T-helper 17 cell (primary cell): ENCODE measurements at places on chromosomes 2 and 18. TPM values are rescaled to one million over a fixed set of nuclear protein-coding genes. Genes with fewer than 3 reads are reported as not detected.

DNA sequence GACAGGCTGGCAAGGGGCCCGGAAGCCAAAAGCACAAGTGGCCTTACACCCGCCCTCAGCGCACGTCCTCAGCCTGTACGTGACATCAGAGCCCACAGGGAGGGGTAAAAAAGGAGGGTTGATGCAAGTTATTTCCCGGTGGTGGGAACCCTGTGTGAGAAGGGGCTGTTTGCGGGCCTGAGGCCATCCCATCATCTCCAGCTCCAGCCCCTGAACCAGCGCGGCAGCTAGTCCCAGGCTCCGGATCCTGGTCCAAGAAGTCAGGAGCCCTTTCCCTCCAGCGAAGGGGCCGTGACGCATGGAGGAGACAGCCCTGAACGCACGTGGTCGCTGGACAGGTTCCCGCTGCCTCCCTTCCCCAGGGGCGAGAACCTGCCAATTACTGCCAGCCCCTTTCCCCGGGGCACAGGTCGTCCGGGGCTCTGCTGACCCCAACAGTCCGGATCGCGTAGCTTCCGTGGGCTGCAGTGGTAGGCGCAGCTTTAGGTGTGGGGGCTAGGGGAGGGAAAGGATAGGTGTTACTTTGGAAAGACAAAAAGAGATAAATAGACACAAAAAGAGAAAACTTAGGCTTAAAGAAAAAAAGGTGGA is 1.3 kb upstream of the LRP2 start:
- peaks cover 30% of the 10 kb centered on the region for H3K4me1 ChIP-seq
- H3K4me3 ChIP-seq = peak overlapping the region; percentile 99
- no peak for DNase-seq
- H3K36me3 ChIP-seq = peaks cover 8% of the 10 kb centered on the region
- H3K27me3 ChIP-seq = peaks cover 40% of the 10 kb centered on the region

RUFY4 gene
- total RNA-seq = not detected

ACVR2A gene
- 14.3 TPM for total RNA-seq

GRCh38 chr2:239438368-239438767 is 37.5 kb upstream of the HDAC4 start:
- no peak overlapping the region for H3K4me3 ChIP-seq
- H3K27ac ChIP-seq = no peak overlapping the region
- peaks cover 28% of the 10 kb centered on the region for H3K27me3 ChIP-seq

UXS1 gene
- total RNA-seq = 96.4 TPM

ANKRD62 gene
- not detected for total RNA-seq

- no peaks in the 10 kb centered on the region for H3K27me3 ChIP-seq
- peaks cover 2% of the 10 kb centered on the region for H3K36me3 ChIP-seq
- no peak overlapping the region for H3K27ac ChIP-seq
- no peak overlapping the region for H3K4me3 ChIP-seq
These were observed 34.0 kb downstream of the BIN1 start for GRCh38 chr2:127072970-127073369.

GRCh38 chr2:199575416-199575815 is 117.7 kb upstream of the SATB2 start:
- no peak overlapping the region for H3K27ac ChIP-seq
- H3K4me3 ChIP-seq = no peak overlapping the region
- DNase-seq = no peak
- H3K4me1 ChIP-seq = no peaks in the 10 kb centered on the region
- H3K27me3 ChIP-seq = peaks cover 36% of the 10 kb centered on the region
- no peaks in the 10 kb centered on the region for H3K36me3 ChIP-seq

DNA sequence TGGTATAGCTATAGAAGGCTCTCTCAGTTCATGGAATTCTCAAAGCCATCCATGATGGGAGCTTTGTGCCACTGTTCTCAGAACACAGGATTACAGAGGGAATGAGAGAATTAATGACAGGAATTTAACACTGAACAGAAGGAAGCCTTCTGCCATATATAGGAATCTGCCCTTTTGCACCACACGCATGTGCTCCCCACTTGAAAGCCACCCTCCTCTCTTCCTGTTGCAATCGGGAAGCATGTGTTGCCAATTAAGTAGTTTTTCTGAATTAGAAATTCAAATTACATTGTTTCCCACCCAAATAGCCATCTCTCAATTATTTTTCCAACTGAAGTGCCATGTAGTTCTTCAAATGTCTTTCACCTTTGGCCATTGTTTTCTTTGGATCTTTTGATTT is 71.3 kb downstream of the C1D start:
- H3K4me3 ChIP-seq = no peak overlapping the region
- peaks cover 2% of the 10 kb centered on the region for H3K36me3 ChIP-seq
- no peaks in the 10 kb centered on the region for H3K4me1 ChIP-seq
- no peak overlapping the region for H3K27ac ChIP-seq
- H3K27me3 ChIP-seq = peaks cover 30% of the 10 kb centered on the region

MFSD2B gene
- 4.9 TPM for total RNA-seq

- H3K4me1 ChIP-seq = peaks cover 10% of the 10 kb centered on the region
- H3K27ac ChIP-seq = no peak overlapping the region
- no peaks in the 10 kb centered on the region for H3K27me3 ChIP-seq
- peaks cover 19% of the 10 kb centered on the region for H3K36me3 ChIP-seq
- DNase-seq = no peak
- H3K4me3 ChIP-seq = no peak overlapping the region
These were observed 45.0 kb downstream of the EIF5B start for GRCh38 chr2:99382143-99382542.

RIT2 gene
- total RNA-seq = not detected

DNA sequence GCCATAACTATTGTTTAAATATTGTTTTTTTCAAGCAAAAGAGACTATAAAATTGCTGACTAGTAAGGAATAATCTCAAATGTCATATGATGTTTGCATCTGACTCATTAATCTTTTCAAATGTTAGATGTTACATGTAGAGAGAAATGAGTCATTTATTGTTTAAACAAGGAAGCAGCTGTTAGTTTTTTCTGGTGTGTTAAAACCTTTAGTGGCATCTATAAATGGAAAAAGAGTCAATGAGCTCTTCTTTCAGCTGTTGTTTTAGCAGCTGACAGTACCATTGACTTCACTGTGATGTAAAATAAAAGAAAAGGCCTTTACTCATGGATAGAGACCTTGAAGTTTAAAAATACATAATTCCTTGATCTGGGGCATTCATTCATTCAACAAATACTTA is 1.8 kb upstream of the KLHL41 start:
- H3K4me1 ChIP-seq = no peaks in the 10 kb centered on the region
- no peaks in the 10 kb centered on the region for H3K36me3 ChIP-seq
- DNase-seq = no peak
- H3K4me3 ChIP-seq = no peak overlapping the region
- H3K27ac ChIP-seq = no peak overlapping the region

SNORC gene
- 1.0 TPM for total RNA-seq

DNA sequence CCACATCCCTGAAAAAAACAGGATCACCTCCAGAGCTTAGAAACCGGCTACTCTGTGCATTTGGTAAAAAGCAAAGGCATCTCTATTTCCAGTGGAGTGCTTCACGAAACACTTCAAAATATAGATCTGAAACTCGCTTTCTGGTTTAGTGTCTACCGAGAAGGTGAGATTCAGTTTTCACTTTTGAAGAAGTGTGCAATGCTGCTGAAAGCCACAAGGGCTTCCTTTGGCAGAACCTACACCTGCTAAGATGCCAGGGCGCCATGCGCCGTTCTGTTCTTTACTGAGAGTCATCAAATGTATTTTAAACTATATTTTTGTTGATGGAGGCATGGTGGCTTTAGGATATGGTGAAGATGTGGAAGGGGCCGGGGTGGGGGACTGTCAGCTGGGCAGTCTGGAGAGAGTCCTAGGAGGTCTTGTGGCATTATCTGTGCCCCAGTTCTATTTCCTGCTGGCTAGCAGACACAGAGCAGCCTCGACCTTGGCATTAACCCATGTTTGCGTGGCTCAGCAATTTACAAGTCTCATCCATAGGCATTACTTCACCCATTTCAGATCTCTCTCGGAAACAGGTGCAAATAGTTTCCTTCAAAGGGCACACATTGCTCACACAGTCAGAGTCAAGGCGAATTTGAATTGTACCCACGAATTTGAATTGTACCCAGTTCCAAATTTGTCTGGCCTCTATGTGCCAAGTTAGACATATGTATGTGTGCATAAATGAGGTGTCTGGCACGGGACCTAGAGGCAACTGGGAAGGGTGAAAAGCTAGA is 46.7 kb upstream of the KCNF1 start:
- H3K4me3 ChIP-seq = peak overlapping the region; percentile 59
- H3K27ac ChIP-seq = no peak overlapping the region
- H3K27me3 ChIP-seq = peaks cover 34% of the 10 kb centered on the region
- DNase-seq = no peak
- peaks cover 7% of the 10 kb centered on the region for H3K36me3 ChIP-seq
- peaks cover 26% of the 10 kb centered on the region for H3K4me1 ChIP-seq

DNA sequence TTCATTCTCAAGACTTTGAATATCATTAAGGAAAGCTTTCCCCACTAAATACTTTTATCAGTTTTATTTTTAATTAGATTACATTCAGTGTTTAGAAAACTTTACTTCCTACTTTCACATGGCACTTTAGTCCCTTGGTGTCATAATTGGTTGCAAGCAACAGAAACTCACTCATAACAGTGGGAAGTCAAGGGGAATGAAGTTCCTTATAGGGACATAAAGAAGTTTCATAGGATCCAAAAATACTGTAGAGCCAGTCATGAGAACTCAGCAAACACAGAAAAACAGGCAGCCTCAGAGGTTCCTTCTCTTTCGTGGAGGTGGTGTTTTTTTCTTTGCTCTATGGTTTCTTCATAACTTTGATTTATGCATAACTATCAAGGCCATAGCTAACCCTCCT is 809.0 kb downstream of the BCL11A start:
- no peak for DNase-seq
- H3K36me3 ChIP-seq = no peaks in the 10 kb centered on the region
- H3K27ac ChIP-seq = no peak overlapping the region

MC4R gene
- total RNA-seq = not detected

DQX1 gene
- total RNA-seq = not detected

ALLC gene
- total RNA-seq = not detected

DNA sequence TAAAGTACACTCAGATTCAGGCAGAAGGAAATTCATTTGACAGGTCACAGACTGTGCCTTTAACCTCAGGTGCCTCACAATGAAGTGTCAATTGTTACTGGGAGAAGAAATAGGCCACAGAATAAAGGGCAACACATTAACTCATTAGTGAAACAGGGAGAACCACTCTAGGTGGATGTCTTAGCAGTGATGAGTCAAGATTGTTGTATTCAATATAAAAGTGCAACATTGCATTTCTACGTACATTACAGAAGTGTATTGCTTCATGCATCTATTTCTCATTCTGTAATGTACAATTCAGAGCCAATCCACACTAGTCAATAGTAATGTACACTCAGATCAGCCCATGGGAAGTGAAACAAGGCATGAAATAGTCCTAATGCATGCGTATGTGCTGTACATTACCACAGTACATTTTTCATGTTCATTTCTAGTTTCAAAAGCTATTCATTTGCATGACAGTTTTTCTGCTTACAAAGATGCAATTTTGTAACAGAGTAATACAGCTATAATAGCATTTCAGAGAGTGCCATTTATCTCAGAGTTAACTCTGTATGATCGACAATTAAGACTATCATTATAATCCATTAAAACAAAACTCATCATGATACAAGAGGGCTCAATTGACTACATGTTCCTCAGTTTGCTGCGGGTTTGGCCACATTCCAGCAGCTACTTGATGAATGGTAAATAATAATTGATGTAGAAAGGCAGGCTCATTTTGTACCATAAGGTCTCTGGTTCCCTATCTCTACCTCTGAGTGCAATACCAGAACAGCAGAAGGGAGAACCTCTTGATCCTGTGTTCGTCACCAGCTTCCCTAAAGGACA is 12.2 kb upstream of the ARL5A start:
- H3K36me3 ChIP-seq = no peaks in the 10 kb centered on the region
- H3K27me3 ChIP-seq = peaks cover 5% of the 10 kb centered on the region
- H3K27ac ChIP-seq = no peak overlapping the region
- H3K4me3 ChIP-seq = no peak overlapping the region
- DNase-seq = no peak

- H3K27ac ChIP-seq = no peak overlapping the region
- no peak for DNase-seq
- H3K27me3 ChIP-seq = peaks cover 11% of the 10 kb centered on the region
- peaks cover 8% of the 10 kb centered on the region for H3K4me1 ChIP-seq
These were observed 14.8 kb upstream of the ALPI start for GRCh38 chr2:232441147-232441651.

ATAD2B gene
- total RNA-seq = 52.3 TPM

DNA sequence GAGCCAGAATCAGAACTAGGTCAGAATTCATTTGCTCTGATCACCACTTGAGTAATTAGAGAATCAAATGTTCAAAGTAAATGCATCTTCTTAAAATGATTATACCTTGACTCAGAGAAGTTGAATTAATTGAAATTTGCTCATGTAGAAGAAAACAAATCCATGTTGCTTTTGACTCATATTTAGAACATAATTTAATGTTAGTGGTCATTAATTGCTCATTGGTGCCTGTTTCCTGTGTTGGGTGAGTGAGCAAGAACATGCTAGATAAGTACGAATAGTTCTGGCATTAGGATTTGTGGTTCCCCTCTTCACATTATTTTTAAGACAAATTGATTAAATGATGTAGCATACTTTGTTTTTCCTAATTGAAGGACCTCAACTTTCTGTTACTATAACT is 19.0 kb downstream of the ACVR2A start:
- peaks cover 29% of the 10 kb centered on the region for H3K4me1 ChIP-seq
- no peak for DNase-seq
- H3K27ac ChIP-seq = peak overlapping the region; percentile 79
- no peaks in the 10 kb centered on the region for H3K36me3 ChIP-seq

GRCh38 chr2:56715683-56716082 is 531.9 kb downstream of the CCDC85A start:
- H3K27ac ChIP-seq = no peak overlapping the region
- no peaks in the 10 kb centered on the region for H3K4me1 ChIP-seq
- no peaks in the 10 kb centered on the region for H3K27me3 ChIP-seq
- no peak for DNase-seq
- H3K4me3 ChIP-seq = no peak overlapping the region
- no peaks in the 10 kb centered on the region for H3K36me3 ChIP-seq

SMAD2 gene
- total RNA-seq = 114 TPM

GRCh38 chr2:46034535-46034934 is 262.7 kb upstream of the EPAS1 start:
- H3K4me1 ChIP-seq = no peaks in the 10 kb centered on the region
- no peaks in the 10 kb centered on the region for H3K27me3 ChIP-seq
- no peak for DNase-seq
- H3K36me3 ChIP-seq = peaks cover 7% of the 10 kb centered on the region

HS6ST1 gene
- 12.5 TPM for total RNA-seq

GRCh38 chr2:101608408-101609310 is 88.8 kb upstream of the MAP4K4 start:
- no peaks in the 10 kb centered on the region for H3K27me3 ChIP-seq
- peaks cover 2% of the 10 kb centered on the region for H3K36me3 ChIP-seq
- H3K4me1 ChIP-seq = no peaks in the 10 kb centered on the region
- H3K27ac ChIP-seq = no peak overlapping the region
- H3K4me3 ChIP-seq = no peak overlapping the region

- no peak for DNase-seq
- no peak overlapping the region for H3K4me3 ChIP-seq
- H3K27me3 ChIP-seq = peaks cover 9% of the 10 kb centered on the region
- H3K4me1 ChIP-seq = no peaks in the 10 kb centered on the region
- no peak overlapping the region for H3K27ac ChIP-seq
These were observed 12.8 kb downstream of the TFPI start for GRCh38 chr2:187541086-187542085.

GRCh38 chr2:10778724-10779115 is 33.9 kb downstream of the PDIA6 start:
- peaks cover 2% of the 10 kb centered on the region for H3K4me1 ChIP-seq
- H3K27me3 ChIP-seq = no peaks in the 10 kb centered on the region
- no peak overlapping the region for H3K27ac ChIP-seq
- no peak overlapping the region for H3K4me3 ChIP-seq
